ENCODE measurements at places on chromosomes 3 and 15.

- DNase-seq = no peak
Measured at GRCh38 chr3:27675287-27675686, 46.8 kb downstream of the EOMES start.

DNA sequence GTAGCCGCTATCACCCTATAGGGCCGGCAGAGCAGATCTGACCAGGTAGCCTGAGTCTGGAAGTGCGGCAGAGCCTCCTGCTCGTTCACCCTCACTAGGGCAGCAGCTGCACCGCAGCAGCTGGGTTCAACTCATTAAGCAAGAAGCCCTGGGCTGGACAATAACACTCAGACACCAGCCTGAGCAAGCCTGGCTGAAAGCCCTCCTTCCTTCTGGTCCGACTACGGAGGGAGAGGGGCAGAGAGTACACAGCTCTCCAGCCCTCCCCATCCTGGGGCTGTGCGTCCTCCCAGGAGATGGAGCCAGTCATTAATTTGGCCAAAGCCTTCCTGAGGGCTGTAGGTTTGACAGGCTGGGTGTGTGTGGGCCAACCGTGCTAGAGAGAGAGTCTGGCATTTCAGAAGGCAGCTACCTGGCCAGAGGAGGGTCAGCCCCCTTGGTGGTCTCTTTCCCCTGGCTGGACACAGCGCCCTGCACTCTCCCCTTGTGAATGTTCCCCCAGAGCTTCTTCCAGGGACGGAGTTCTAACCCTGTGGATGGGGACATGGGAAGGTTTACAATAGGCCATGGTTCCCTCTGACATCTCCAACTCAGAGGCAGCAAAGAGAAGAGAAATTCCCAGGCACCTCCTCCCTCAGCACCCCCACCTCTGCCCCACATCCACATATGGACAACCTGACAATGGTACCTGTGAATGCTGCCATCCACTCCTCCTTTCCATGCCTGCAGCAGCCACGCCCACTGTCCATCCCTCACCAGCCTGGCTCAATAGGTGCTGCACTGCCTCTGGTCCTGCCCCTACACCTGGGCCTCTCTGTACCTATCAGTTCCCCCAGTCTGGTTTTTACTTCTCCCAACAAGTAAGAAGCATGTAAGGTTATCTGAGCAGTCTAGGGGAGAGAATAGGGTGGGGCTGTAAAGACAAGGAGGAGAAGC, 6.5 kb downstream of the CHRNB4 start:
- DNase-seq = no peak

- no peak for DNase-seq
Measured at GRCh38 chr3:151726016-151726415, 7.7 kb upstream of the AADACL2 start.

GRCh38 chr3:45607790-45608189, 13.2 kb downstream of the LIMD1 start:
- peak; percentile 75 for DNase-seq

DNA sequence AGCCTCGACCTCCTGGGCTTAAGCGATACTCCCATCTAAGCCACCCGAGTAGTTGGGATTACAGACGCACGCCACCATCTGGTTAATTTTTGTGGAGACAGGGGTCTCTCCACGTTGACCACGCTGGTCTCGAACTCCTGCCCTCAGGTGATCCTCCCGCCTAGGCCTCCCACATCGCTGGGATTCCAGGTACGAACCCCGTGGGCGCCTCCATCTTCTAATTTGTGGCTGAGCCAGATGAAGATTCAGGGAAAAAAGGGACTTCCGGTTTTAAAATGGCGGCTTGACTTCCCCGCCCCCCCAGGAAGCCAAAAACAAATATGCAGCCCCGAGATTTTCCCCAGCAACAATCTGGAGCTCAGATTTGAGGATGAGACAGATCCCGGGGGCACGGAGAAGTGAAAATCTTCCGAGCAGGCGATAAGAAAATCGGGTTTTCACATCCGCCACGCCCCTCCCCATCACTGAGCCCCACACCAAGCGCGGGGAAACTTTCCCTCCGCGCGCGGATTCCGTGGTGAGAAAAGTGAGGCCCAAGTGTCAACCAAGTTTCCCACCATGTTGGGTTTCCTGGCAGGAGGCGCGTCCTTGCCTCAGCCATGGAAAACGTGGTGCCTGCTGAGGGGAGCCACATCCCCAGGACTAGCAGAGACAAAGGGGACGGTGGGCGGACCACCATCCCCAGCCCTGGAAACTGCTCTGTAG, 15.4 kb downstream of the CHST14 start:
- DNase-seq = no peak

DNA sequence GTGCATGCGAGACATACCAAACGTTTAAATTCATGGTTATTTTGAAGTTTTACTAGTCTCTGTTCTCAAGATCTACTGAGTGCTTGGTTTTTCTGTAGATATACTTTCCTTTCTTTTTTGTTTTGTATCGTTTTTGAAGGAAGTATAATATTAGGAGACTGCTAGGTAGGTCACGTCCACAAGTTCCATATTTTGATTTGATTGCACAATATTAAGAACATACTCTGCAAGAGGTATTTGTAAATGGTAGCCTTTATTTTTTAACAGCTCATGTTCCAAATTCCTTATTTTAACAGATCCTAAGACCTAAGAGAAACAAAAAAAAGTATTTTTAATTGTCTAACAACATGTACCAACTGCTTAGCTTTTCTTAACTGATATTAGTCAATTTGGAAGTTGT, 156.7 kb downstream of the SERPINI1 start:
- no peak for DNase-seq

DNA sequence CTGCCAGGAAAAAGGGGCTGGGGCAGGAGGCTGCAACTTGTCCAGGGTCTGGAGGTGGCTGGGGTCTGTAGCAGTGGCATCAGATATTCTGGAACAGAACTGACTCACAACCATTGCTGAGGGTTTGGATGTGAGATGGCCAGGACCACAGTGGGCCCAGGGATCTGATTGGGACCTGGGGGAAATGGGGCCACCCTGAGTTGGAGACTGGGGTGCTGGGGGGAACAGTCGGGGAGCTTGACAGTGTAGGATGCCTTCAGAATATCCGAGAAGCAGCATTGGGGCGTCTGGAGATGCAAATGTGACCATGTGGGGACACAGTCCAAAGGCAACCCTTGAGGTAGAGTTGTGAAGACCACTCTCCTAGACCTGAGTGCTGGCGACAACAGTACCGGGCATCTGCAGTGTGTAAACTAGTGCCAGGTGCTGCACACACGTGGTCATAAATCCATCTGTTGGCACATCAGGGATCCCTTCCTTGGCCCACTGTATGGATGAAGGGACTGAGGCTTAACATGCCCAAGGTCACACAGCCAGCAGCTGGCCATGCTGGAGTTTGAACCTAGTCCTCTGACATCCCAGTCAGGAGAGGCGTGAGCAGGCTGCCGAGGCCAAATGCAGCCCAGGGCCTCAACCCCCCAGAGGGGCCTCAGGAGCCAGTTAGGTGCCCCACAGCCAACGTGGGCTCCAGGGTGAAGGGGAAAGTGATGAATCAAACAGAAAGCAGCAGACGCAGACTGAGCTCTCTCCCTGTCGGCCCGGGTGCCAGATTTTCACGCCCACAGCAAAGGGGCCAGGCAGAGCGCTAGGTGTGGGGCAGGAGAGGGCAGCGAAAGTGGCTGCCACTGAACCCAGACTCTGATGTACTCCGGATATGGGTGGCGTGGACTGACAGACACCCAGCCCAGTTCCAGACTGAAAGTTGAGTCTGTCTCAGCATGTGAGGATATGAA, 18.8 kb downstream of the HEMK1 start:
- no peak for DNase-seq

DNA sequence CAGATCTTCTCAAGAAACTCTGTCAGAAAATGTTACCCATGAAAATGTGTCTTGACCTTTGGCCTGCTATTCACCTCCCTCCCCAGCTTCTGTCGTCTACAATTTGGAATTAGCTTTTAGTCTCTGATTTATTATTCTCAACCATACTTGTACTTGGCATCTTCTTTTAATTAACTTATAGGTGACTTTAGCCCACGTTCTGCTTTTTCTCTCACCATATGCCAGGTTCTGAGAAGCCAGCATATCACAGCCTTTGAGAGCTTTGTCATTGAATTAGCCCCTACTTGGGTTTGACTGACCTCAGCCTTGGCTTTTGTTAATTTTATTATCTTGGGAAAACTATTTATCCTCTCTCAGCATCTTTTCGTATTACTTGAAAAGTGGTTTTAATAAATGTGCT, 355.9 kb downstream of the OXSM start:
- DNase-seq = no peak

- no peak for DNase-seq
Measured at GRCh38 chr3:15755181-15755580, 42.6 kb downstream of the ANKRD28 start.

DNA sequence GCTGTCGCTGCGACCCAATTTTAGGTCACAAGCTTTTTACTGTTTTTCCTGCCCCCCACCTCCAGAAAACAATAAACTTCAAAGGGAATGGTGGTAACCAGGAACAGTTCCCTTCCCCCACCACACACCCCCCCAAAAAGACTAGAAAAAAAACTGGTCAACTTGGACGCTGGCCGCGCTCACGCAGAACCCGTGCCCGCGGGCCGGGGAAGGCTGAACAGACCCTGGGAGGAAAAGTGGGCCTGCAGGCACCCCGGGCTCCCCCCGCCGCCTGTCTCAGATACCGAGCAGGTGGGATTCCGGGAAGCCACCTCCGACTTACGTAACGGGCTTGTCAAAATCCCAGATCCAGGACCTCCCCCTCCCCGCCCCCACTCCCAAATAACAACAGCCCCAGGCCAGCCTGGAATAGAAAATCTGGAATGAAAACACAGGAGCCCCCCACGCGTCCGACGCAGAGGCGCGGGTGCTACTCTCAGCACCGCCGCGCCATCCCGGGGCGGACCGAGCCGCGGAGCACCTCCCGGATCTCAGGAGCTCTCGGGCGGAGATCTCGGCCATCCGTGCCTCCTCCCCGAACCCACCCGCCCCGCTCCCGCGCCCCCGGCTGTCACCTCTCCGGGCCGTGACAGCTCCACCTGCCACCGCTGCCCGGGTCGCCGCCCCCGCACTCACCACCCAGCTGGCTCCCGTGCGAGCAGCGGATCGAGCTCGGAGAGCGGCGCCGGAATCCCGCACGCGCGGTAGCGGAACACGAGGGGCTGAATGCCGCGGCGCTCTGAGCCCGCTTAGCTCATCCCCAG, 557 bp downstream of the DENND4A start:
- peak; percentile 22 for DNase-seq

- DNase-seq = no peak
Measured at GRCh38 chr3:12751571-12751970, 7.5 kb downstream of the TMEM40 start.

- DNase-seq = no peak
Measured at GRCh38 chr3:72344236-72344635, 504.0 kb downstream of the SHQ1 start.

- no peak for DNase-seq
Measured at GRCh38 chr15:29448320-29448719, 178.7 kb upstream of the NSMCE3 start.

GRCh38 chr15:95826412-95827195, 503.9 kb upstream of the NR2F2 start:
- DNase-seq = no peak

DNA sequence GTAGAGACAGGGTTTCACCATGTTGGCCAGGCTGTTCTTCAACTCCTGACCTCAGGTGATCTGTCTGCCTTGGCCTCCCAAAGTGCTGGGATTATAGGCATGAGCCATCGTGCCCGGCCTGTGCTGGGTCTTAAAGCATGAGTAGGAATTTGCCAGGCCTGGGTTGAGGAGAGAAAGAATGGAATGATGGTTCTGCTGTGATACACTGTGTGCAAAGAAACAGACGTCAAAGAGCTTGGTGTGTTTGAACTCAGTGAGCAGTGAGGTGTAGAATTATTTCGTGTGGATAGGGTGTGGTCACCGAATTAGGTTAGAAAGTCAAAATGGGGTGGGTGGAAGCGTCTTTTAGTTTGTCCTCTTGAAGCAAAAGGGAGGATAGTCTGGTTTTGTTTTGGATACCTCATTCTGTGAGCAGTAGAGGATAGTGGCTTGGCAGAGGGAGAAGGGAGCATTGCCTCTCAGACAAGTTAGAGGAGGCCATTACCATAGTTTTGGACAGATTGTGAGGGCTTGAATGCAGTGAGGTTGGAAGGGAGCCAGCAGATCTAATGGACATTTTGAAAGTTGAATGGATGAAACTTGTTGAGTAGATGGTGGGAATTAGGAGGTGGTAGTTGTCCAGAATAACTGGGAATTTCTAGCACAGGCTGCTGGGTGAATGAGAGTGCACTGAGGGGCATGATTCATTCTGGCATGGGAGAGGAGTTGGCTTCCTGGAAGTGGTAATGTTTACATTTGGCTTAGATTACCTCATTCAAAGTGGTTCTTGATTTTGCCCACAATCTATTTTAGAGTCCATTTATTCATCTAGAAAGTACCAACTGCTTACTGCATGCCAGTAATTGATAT, 27.2 kb downstream of the AKAP13 start:
- peak; percentile 76 for DNase-seq

GRCh38 chr3:156290924-156291271, 170.5 kb downstream of the KCNAB1 start:
- DNase-seq = no peak

Measured in AG20443 (cell line).